Activated effector memory CD4-positive, alpha-beta T cell treated with anti-CD3 and anti-CD28 coated beads, Interleukin-2, amount 50 U/mL, for 16 hours (primary cell): ENCODE measurements at places on chromosomes 12 and 14.

GRCh38 chr12:6766651-6767349, 637 bp downstream of the PTMS start:
- DNase-seq: peak; percentile 86

GRCh38 chr12:4177262-4177661, 96.3 kb upstream of the CCND2 start:
- DNase-seq: no peak

- no peak for DNase-seq
Observed at GRCh38 chr14:40188006-40188405, 755.8 kb upstream of the FBXO33 start.

GRCh38 chr12:50952510-50952909, at the start of gene HIGD1C:
Gene HIGD1C (plus strand): TSS chr12:50952544. CDS start chr12:50953999, 1,455 bp downstream.
- no peak for DNase-seq

GRCh38 chr14:88463318-88463717, 77.9 kb downstream of the SPATA7 start:
- DNase-seq: no peak
